ENCODE measurements at places on chromosomes 5 and 9. TPM values are rescaled to one million over a fixed set of nuclear protein-coding genes. Genes with fewer than 3 reads are reported as not detected.
A peak's percentile ranks its signal among the peaks of the same experiment; 100 is the strongest.

CEP72 gene
- 33.8 TPM for total RNA-seq

GRCh38 chr9:3036333-3036700 lies 192.4 kb upstream of the PUM3 start:
- no peak for DNase-seq

HTR4 gene
- total RNA-seq = 45.4 TPM

ZNF462 gene
- 39.6 TPM for total RNA-seq

DNA sequence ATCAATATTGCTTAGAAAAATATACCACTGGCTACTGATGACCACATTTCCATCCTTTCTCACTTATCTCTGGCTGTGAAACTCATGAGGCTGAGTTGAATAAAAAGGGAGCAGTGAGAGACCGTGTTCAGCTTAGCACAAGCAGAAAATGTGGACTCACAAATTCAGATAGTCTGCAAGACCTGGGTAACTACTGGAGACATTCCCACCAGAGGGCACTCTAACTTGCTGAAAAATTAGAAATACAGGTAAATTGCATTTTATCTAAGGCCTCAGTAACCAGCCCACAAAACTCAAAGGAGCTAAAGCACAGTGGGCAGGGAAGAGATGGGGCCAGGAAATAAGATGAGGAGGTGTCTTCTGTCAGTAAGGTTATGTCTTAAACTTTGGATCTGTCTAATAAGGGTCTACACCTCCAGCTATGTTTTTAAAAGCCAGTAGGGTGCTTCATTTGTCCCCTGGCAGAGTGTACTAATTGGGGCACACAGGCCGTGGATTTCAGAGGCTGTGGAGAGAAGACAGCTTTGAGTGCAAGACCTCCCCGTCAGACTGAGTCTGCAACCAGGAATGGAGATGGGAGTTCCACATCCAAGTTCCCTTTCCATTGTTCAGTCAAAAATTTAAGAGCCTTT lies 8.7 kb upstream of the NDUFB6 start:
- no peak for DNase-seq

DNA sequence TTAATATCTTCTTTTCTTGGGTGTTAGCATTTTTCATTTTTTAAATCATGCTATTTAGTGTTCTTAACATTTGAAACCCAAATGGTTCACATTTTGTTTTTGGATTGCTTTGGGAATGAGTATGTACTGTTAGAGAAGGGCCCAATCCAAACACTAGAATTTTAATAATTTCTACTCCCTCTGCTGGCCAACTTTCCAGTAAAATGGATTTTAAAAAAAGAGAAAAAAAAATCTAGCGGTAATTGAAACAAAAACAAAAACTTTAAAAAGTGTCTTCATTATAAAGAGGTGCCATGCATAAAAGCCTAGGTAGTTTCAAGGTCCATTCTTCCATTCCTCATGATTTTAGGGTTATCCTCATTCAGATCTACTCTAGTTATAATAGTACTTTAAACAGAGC lies 32.1 kb upstream of the RICTOR start:
- DNase-seq = no peak

DNA sequence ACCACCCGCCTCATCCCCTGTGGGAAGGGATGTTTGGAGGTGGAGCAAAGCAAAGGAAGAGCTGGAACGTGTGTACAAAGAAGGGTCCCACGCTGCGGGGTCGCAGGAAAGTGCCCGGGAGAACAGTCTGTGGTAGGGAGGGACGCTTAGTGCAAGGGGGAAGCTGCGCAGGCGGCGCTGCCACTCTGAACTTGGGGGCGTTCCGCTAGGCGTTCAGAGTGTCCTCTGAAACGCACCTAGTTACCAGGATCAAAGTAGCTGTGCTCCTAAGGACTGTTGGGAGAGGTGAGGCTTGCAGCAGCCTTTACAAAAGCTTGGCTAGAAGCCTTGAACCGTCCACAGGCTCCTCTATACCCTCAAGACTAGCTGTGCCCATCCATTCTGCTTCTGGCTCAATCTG lies 29.3 kb upstream of the PDE8B start:
- DNase-seq = no peak

GRCh38 chr5:14415698-14416074 lies 165.9 kb upstream of the OTULINL start:
- DNase-seq = no peak

GRCh38 chr5:377326-377981 lies 55.9 kb downstream of the AHRR start:
- DNase-seq = no peak

DNA sequence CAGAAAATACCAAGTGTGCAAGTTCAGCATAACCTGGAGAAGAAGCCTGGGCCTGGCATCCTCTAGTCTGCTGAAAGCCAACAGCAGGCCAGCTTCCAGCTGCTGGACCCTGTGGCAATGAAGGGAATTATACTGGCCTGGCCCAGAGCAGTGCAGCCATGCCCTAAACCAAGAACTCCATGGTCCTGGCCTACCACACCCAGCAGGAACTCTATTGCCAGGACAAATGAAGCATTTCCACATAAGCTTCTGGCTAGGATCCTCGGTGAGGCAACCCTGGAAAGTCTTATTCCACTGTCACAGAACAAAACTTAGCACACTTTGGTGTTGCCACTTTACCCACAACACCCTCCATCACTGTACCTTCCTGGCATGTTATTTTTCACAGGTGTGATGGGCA lies 35.5 kb downstream of the CDK5RAP2 start:
- no peak for DNase-seq

DNA sequence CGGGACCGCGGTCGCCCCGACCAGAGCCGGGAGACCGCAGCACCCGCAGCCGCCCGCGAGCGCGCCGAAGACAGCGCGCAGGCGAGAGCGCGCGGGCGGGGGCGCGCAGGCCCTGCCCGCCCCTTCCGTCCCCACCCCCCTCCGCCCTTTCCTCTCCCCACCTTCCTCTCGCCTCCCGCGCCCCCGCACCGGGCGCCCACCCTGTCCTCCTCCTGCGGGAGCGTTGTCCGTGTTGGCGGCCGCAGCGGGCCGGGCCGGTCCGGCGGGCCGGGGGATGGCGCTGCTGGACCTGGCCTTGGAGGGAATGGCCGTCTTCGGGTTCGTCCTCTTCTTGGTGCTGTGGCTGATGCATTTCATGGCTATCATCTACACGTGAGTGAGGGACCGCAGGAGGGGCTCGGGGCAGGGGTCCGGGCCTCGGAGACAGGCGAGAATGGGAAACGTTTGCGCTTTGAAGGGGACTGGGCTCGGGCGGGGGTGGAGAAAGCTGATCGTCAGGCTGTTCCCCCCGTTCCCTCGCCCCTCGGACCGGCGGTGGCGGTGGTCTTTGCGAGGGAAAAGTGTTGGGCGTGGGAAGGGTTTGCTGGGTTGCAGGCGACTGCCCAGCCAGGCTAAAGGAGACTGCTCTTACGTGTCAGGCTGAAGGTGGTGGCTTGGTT lies 457 bp downstream of the UGCG start:
- peak; percentile 64 for DNase-seq

DNA sequence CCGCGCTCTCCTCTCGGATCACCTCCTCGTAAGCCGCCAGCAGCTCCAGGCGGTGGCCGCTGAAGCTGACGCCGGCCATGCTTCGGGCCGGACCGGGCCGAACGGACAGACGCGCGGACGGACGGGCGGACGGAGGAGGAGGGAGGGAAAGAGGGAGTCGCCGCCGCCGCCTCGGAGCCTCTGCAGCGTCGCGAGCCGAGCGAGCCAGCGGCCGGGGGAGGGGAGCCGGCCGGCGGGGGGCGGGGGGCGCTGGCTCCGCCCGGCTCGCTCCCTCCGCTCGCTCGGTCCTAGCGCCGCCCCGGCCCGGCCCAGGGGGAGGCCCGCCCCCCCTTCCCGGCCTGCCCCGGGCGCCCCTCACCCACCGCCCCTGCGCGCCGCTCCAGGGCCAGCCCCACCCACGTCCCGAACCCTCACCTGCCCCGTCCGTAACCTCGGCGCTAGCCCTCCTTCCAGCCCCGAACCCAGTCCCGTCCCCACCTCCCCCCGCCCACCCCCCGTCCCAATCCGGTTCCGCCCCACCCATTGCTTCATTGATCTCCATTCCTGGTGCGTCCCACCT lies at the start of gene DBN1:
Gene DBN1 (minus strand): TSS at position 192 of the 559 bp plus-strand sequence. CDS start 113 bp downstream, at position 79.
- no peak for DNase-seq

GRCh38 chr5:40649463-40650030 lies 30.2 kb upstream of the PTGER4 start:
- DNase-seq = no peak

- DNase-seq = no peak
Observed at GRCh38 chr5:674630-675011, 18.5 kb downstream of the TPPP start.

Measured in Peyer's patch (tissue), 4 donors.